Suppressor macrophage (primary cell): ENCODE measurements at places on chromosomes 5 and 9.
A peak's percentile ranks its signal among the peaks of the same experiment; 100 is the strongest.

- DNase-seq, result no peak
Measured at GRCh38 chr5:143037071-143037470, 266.9 kb downstream of the ARHGAP26 start.

GRCh38 chr5:149298842-149299404 lies 27.3 kb downstream of the AFAP1L1 start:
- DNase-seq, result no peak

- DNase-seq, result no peak
Measured at GRCh38 chr9:80552931-80553330, 981.2 kb downstream of the TLE4 start.

- no peak for DNase-seq
Measured at GRCh38 chr9:117400171-117400570, 14.7 kb downstream of the ASTN2 start.

GRCh38 chr9:27586304-27586703 lies 13.0 kb upstream of the C9orf72 start:
- DNase-seq, result no peak

DNA sequence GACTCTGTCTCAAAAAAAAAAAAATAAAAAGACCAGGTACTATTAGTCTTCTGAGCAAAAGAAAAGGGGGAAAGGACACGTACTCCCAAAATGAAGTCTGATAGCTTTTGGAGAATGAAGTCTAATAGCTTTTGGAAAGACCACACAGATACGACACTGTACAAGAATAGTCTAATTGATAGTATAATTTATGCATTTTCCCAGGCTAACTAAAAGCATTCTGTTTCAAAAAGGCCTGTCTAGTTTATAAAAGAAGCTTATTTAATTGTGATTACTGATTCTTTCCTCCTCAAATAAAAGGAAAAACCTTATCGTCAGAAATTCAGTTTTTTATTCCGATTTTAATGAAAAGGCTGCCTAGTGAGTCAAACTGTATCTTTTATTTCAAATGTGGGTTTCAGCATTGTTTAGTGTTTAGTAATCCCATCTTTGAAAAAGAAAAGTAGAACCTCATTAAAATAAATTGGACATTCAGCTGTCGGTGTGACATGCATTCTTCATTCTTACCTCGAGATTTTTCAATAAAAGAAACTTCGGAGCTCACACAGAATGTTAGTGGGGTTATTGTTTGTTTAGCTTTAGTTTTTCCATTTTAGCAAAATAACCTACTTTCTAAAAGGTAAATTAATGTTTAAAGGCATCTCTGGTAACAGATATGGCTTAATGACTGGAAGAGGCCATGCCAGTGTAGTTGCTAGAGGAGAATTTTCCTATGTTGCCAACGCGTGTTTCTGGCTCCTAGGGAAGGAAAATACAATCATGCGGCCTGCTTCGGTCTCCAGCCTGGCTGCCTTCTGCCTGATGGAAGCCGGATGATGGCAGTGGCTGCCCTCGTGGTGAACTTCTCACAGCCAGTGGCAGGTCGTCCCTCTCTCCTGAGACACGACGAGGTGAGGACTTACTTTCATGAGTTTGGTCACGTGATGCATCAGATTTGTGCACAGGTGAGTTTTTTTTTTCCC lies 70.0 kb downstream of the NLN start:
- no peak for DNase-seq

- DNase-seq, result peak; percentile 37
Measured at GRCh38 chr9:111163716-111164389, 125.6 kb upstream of the LPAR1 start.

- DNase-seq, result peak; percentile 19
Measured at GRCh38 chr5:139461698-139462097, 845 bp downstream of the ECSCR start.

DNA sequence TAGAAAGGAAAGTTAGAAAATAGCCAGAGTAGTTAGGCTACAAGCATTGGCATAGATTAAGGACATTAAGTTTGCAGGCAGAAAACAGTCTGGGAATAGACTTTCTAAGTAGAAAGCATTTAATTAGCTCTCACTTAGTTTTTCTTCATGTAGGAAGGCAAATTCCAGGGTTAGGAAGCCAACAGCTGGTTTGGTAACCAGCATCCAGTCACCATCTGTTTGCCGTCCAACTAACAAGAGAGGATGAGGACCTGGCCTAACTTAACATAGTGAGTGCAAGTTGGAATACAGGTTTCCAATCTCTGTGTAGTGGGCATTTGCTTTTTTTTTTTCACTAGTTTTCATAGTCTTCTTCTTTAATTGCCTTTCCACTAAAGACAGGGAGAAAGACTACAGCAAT lies 121.7 kb upstream of the NR3C1 start:
- no peak for DNase-seq
